ENCODE measurements at places on chromosomes 6 and 20.

DNA sequence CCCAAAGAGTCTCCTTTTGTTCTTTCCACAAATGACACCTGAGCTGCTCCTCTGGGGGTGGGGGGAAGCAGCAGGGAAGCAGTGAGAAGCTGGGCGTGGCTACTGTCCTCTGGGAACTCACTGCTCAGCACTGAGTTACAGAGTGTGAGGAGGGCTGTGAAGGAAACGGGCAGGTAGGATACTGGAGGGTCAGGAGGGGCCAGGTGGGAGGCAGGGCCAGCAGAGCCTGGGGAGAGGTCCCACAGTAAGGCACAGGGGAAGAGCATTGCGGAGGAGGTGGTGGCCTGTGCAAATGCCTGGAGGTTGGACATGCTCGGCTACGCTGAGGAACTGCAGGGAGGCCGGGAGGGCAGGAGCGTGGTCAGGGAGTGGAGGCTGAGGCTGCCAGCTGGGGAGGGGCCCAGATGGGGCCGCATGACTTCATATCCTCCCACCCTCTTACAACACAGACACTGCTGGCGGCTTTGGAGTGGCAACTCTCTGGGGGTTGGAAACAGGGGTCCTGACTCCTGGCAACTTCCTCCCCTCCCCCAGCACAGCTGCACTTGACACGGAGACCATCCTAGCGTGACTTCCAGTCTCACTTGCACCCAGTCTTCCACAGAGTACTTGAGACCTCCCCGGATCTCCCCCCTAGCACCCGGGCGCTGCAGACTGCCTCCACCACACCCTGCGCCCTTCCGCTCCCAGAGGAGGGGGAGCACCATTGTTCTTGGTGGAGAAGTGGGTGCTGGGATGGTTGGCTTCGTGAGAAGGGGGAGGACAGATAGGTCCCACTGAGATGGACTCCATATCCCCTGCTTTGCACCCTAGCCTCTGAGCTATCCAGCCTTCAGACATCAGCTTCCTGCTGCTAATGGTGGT, 34.2 kb downstream of the RBM38 start:
- no peak for DNase-seq

DNA sequence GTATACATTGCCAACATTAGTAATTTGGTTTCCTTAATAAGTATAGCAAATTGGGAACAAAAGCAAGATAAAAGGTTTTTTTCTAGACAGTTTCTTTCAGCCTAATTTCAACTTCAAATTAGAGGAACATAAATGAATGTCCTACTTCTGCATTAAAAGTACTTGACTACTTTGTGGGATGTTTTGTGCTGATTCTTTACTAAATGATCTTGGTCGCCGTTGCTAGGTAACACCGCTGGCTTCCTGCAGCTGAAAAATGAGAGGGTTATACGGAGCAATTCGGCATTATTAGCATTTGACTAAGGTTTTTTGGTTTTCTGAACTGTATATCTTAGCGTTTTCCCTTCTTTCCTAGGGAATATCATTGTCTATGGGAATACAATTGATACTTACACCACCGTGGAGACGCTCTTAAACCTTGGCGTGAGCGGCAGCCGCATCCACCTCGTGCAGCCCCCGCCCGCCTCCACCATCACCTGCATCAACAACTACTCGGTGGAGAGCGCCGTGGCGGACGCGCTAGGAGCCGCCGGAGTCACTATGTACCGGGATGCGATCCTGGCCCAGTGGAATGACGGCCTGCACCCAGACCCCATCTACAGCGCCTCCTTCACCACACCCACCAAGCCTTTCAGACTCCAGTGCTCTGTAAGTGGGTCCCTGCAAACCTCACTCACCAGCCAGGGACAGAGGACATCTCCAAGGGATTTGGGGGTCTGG, 90.9 kb upstream of the INSM1 start:
- DNase-seq: no peak

DNA sequence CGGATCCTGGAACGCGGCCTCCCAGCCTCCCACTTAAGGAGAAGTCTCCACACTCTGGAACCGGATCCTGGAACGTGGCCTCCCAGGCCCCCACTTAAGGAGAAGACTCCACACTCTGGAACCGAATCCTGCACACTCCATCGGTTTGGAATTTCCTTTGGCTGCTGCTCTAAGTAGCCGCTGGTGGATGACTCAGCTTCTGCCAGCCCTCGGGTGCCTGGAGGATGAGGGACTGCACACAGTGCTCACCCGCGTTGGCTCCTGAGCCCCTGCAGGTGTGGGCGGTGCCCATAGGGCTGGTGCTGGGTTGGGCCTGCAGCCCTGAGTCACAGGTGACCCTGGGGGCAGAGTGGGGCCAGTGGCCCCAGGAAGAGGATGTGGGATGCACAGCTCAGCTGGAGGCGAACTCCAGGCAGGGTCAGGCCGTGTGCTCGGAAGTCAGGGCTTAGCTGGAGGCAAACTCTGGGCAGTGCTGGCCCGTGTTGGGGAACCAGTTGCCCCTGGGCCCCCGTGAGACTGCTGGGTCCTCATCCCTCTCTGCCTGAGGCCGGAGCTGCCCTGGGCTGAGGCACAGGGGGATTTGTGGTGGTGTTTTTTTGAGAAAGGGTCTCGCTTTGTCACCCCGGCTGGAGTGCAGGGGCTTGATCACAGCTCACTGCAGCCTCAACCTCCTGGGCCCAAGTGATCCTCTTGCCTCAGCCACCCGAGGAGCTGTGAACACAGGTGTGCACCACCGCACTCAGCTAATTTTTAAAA, 13.9 kb upstream of the TNFRSF6B start:
- DNase-seq: no peak

GRCh38 chr20:50931306-50932015, at the start of gene ADNP:
TSS of gene ADNP (minus strand) at chr20:50931437. CDS start at chr20:50903996, 27,441 bp downstream.
- DNase-seq: peak; percentile 87

- no peak for DNase-seq
These were observed 435.0 kb downstream of the HAO1 start for GRCh38 chr20:7505152-7505834.

- no peak for DNase-seq
These were observed 7.3 kb upstream of the COL12A1 start for GRCh38 chr6:75213112-75213511.

- DNase-seq: no peak
These were observed 10.4 kb downstream of the IGF2R start for GRCh38 chr6:159979136-159979874.

GRCh38 chr20:46994341-46994740, 99.7 kb downstream of the EYA2 start:
- DNase-seq: no peak

GRCh38 chr6:27889275-27889627, 22.9 kb downstream of the OR2B2 start:
- DNase-seq: no peak

DNA sequence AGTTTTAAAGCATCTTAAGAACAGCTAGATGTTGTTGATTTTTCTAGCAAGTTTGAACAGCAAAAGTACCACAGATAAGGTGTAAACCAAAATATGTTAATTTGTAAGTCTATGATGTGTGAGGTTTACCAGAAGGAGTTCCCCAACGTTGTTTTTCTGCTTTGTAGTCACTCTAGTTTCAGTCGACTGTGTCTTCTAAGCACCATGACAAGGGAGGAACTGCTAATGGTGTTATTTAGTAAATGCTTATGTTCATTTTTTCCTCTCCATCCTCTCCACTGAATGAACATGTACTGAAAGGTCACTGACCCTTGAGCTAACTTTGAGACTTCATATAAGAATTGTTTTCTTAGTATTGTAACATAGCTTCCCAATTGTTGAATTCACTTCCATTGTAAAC, 3.0 kb downstream of the ENPP3 start:
- no peak for DNase-seq

DNA sequence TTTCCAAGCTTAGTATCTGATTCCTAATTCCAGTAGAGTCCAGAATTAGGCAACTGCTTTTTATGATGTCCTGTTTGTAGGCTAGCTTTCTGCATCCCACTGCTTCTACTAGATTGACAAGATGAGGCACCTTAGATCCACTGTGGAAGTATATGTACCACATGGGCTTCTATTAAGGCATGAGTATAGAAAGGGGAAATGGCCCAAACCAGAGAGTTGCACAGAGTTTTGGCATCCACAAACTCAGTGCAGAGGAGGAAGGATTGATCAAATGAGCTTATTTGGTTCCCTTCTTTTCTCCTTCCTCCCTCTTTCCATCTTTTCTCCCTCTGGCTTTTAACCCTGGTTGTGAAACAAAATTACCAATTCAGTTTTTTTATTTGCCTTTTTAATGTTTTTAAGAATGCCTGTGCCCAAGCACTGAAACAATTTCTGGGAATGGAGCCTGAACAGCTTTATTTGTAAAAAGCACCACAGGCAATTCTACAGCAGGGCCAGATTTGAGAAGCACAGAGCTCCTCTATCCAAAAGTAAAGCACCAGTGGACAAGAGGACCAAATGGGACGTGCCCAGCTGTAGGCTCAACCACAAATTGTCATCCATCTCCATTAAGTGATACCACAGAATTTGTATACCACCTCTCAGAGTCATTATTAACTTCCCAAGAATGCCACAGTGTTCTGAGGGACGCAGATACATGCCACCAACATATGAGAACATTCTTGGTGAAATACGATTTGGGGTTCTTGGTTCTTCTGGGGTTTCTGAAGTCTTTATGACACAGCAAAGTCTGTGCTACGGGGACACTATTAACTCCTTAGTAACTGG, 969.1 kb downstream of the KIF16B start:
- no peak for DNase-seq

DNA sequence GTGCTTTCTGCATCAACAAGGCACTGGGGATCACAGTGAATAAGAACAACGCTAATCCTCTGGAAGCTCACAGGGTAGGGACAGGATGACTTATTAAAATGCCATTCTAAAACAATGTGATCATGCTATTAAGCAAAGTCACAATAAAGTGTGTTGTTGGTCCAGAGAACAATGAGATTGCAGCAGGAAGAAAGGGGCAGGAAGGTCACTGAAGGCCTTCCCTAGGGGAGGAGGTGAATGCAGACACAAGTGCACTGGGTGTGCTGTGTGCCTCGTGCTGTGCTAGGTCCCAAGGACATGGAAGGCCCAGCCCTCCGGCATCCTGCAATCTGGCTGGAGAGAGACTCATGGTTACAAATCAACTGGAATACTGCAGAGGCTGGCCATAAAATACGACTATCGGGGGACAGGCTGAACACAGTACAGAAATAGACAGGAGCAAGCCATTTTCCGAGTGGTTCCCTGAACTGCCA, 55.7 kb downstream of the LYRM4 start:
- DNase-seq: no peak

GRCh38 chr6:87483929-87484328, 11.2 kb downstream of the SLC35A1 start:
- no peak for DNase-seq

DNA sequence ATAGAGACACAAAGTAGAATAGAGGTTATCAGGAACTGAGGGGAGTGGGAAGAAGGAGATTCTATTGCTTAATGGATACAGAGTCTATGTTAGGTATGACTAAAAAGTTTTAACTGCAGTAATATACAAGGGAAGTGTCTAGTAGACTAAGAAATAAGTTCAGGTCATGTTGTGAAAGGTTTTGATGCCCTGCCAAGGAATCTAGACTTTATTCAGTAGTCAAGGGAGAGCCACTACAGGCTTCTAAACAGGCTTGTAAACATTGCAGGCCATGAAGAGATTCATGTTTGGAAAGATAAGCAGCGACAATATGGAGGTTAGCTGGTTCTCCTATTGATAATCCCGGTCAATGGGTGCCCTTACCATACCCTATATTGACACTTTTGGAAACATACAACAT, 352.8 kb upstream of the SOX4 start:
- no peak for DNase-seq

GRCh38 chr6:156944412-156944811, 167.2 kb downstream of the ARID1B start:
- DNase-seq: no peak

GRCh38 chr6:73803562-73804241, 107.7 kb downstream of the CD109 start:
- no peak for DNase-seq

- DNase-seq: no peak
These were observed 20.7 kb upstream of the ASIP start for GRCh38 chr20:34220561-34220960.

DNA sequence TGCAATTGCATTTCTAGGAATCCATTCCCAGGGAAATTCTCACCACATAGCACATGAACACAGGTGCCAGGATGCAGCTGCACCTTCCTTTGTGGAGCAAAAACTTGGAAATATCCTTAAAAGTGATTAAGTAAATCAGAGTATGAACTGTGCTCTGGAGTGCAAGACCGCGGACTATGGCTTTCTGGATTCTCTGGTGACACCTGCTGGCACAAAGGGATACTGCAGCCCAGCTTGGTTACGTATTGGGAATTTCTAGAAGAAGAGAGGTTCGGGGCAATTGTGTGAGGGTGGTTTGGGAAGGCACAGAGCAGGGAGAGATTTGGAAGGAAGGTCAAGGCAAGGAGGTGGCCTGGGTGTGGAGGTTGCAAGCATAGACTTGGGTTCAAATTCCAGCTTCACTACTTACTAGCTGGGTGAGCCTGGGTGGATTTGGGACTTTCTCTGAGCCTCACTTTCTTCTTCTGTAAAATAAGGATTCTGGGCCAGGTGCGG, 15.9 kb upstream of the PEDS1 start:
- no peak for DNase-seq

- no peak for DNase-seq
These were observed 5.3 kb downstream of the RIPOR2 start for GRCh38 chr6:24930431-24930871.

GRCh38 chr20:36144336-36144735, 10.2 kb upstream of the EPB41L1 start:
- DNase-seq: no peak

DNA sequence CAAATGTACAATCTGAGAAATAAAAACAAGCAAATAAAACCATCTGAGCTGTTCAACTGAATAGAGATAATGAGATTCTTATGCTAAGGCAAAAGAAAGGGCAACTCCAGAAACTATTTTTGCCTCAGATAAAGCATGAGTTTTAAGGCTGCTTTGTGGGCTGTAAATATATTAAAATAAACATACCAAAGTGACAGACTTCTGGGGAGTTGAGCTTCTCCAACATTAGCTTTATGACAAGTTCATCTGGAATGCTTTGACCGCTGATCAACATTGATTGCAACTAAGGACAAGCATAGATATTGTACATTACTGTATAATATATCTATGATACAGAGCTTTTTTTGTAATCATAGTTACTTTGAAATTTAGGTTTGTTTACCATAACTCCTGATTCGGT, 19.3 kb downstream of the AK9 start:
- no peak for DNase-seq

DNA sequence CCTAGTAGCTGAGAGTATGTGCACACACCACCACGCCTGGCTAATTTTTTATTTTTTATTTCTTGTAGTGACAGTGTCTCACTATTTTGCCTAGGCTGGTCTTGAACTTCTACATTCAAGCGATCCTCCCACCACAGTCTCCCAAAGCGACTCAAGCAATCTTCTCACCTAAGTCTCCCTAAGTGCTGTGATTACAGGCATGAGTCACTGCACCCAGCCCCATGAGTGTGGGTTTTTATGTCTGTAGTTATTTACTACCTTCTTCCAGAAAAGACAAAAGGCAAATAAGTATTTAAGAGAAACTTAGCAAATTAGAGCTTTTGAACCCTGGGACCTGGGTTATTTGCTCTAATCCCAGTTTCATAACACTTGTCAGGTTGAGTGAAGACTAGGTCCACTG, 92.3 kb upstream of the HCRTR2 start:
- no peak for DNase-seq

All from forelimb muscle (tissue), 1 donor.